ENCODE measurements at places on chromosomes 5 and 9.

DNA sequence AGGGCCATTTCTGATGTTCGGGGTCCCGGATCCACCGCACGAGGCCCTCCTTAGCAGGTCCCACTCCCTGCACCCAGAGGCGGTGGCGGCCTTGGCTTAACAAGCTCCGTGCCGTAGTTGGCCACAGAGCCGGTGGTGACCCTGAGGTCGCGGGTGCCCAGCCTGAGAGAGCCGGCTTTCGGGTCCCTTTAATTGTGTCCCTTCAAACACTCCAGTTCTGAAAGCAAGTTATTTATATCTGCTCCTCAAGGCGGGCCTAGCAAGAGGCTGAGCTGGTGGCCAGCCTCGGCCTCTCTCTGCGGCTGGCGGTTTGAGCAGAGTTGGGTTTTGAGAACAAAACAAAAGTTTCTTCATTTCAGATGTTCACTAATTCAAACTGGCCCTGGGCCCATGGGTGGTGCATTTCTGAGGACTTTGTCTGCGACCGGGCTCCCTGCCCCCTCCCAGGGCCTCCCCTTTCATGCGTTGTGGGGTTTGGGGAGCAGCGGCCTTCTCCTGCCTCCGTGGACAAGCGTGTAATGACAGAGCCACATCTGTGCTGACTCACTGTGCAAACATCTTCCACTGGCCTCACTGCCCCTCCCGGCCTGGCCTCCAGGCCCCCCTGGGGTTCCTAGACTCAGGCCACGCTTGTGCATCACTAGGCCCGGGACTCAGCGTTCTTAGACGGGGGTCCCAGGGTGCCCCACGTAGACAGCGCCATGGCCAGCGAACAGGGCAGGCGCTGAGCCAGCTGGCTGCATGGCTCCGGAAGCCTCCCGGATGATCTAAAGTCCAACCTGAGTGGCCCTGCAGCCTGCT, 49.4 kb upstream of the COL5A1 start:
- no peak for DNase-seq

- DNase-seq, result no peak
Observed at GRCh38 chr9:121743441-121744001, 92.1 kb downstream of the DAB2IP start.

GRCh38 chr9:214648-215493, at the start of gene DOCK8:
Gene DOCK8 (plus strand): TSS chr9:214865. CDS start chr9:214977, 112 bp downstream.
- peak; percentile 37 for DNase-seq

GRCh38 chr9:1018121-1018520, 32.0 kb upstream of the DMRT2 start:
- no peak for DNase-seq

GRCh38 chr5:41681840-41682239, 171.4 kb upstream of the PLCXD3 start:
- DNase-seq, result no peak

- DNase-seq, result no peak
Observed at GRCh38 chr5:180590543-180591310, 572 bp downstream of the SCGB3A1 start.

GRCh38 chr5:147484708-147485020, 25.2 kb downstream of the DPYSL3 start:
- no peak for DNase-seq

DNA sequence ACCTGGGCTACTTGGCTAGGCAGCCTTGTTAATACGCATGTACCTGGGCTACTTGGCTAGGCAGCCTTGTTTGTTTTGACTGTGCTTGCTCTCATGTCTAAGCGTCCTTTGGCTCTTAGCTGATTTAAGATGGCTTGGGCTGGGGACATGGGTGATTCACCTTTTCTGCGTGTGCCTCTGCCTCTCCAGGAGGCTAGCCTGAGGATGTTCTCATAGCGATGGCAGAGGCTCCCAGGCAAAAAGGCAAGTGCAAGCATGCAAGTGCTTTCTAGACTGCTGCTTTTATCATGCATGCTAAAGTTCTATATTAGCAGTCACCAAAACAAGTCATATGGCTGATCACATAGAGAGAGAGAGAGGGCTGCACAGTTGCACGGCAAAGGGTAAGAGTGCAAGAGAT, 300.5 kb downstream of the IRX1 start:
- DNase-seq, result no peak

DNA sequence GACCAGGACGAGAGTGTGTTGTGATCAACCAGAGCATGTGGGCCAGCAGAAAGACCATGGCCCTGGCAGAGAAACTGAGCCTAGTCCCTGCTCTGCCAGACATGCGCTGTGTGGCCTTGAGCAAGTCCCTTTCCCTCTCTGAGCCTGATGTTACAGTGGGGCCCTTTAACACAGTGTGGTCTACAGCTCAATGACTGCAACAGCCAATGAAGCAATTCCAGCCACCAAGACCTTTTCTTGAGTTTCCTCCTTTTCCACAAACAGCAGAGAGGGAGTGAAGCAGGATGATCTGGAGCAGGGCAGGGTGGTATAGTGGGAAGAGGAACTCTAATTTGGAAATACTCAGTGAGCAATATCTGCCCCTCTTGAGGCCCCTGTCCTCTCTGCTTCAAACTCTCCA, 25.8 kb upstream of the ARSI start:
- no peak for DNase-seq

DNA sequence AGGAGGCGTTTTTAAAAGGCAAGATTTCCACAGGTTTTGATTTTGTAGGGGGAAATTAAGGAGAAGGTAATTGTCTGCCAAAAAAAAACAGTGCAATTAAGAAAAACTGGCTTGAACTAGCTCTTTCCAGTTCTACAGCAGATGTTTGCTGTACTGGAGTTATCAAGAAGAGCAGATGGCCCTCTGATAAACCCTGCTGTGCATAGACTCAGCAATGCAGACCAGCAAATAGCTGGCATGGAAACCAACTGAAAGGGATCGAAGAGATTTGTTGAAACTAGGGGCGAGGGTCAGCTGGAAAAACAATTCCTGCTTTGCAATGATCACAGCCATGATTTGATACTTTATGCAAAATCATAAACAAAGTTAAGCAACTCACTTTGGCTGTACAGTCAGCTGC, 17.8 kb upstream of the BHMT start:
- no peak for DNase-seq

GRCh38 chr5:95102080-95102479, 182.8 kb downstream of the MCTP1 start:
- DNase-seq, result no peak

GRCh38 chr9:4415281-4415680, 75.0 kb upstream of the SLC1A1 start:
- DNase-seq, result no peak

GRCh38 chr9:120791161-120791560, 2.1 kb downstream of the FBXW2 start:
- no peak for DNase-seq

DNA sequence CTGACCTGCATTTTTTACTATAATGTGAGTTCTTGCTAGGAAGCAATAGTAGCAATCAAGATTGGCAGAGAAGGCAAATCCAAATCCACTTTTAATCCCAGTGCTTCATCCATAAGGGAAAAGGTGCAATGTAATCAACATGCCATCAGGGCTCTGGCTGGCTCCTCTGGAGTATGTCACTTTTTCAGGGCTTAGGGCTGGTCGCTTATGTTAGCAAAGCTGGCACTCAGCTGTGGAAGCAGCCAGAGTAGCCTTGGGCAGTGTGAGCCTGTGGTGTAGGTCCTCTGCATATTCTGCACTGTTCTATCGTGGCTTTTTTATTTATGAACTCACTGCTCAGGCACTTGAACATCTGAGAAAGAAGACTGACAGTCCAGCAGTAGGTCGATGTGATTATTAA, 16.1 kb downstream of the ACTBL2 start:
- DNase-seq, result no peak

GRCh38 chr9:108474356-108474755, 381.4 kb downstream of the ACTL7B start:
- no peak for DNase-seq

DNA sequence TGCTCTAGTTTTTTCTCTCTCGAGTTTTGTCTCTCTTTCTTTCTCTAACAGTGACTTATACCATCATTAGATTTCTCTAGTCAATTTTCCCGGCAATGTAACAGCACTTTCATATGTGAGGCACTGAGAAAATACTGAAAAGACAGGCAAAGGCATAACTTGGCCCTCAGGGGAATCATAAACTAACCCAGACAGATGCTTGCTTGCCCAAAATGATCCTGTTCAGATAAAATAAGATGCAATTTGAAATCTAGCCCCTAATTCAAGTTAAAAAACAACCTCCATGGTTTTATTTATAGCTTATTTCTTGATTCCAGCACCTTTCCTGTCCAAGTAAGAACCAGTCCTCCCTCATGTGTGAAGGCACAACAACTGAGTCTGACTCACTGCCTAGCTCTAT, 294.6 kb downstream of the GAS1 start:
- DNase-seq, result no peak

DNA sequence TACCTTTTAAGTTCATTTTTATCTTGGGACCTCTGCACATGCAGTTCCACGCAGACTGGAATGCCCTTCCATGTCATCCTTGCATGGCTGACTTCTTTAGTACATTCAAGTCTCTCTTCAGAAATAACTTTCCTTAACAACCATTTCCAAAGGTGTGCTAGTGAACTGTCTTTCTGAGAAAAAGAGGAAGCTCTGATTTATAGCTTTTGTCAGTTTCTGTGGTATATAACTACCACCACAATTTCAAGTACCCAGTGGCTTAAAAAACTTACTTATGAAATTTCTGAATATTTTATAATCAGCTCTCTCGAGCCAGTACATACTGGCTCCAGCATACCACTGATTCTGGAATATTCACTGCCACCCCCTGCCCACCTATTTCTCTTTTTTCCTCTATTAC, 1613.8 kb downstream of the MAT2B start:
- no peak for DNase-seq

GRCh38 chr5:136766456-136766855, 401.1 kb upstream of the TRPC7 start:
- no peak for DNase-seq
